ENCODE measurements at places on chromosomes 4 and X.

- no peak for DNase-seq
Measured at GRCh38 chr4:33187035-33187434, 2466.9 kb downstream of the PCDH7 start.

DNA sequence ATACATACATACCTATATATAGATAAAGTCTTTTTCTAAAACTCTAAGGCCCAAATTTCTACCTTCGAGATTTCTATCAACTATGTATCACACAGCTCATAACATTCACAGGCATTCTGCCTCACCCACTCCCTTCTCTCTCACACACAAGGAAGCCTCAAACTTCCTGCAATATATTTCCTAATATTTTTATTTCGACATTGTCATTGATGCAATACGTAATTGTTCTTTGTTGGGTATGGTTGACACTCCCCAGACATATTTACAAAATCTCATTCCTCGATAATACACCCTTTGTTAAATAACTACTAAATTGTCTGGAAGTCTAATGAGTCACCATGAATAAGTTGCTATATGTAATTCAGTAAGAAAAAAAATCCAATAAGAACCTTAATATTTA is 143.5 kb downstream of the HNRNPD start:
- no peak for DNase-seq

GRCh38 chr4:169271692-169272007 is 894 bp upstream of the SH3RF1 start:
- DNase-seq, result no peak

- no peak for DNase-seq
Measured at GRCh38 chr4:137610960-137611359, 78.7 kb upstream of the PCDH18 start.

- DNase-seq, result no peak
Measured at GRCh38 chr4:156248917-156249316, 295.3 kb upstream of the CTSO start.

DNA sequence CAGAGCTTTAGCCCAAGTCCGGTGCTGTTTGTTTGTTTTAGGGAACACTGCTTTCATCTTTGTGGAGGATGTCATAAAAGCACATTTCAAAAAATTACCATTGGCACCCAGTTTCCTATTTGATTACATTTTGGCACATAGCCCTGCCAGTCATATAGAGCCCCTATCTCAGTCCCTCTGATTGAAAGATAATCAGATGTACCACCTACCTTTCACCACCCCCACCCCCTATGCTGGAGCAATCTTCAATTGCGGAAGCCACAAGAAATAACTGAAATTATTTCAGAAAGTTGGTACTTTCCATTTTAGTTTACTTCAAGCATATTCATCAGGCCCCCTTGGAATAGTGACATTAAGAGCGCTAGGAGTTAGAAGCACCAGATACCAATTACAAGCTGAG is 136.7 kb upstream of the RPL34 start:
- DNase-seq, result no peak

DNA sequence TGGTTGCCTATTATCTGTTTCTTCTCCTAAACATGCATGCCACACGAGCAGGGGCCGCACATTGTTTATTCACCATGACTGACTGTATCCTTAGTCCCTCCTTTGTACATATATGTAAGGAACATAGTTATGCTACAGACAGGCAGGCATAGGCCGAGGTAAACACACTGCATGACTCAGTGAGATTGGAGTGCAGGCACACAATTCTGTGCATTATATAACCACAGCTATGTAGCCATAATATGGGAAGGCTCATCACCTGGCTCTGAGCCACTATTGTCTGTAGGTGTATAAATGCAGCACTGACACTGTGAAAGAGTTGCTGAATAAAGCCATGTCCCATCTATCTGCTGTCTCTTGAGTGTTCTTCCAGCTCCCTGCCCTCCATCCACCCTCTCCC is 431.6 kb downstream of the IDS start:
- no peak for DNase-seq

Data from stimulated activated CD4-positive, alpha-beta T cell treated with anti-CD3 and anti-CD28 coated beads, Interleukin-1b, Interleukin-23, amount 100 ng/mL, for 48 hours (primary cell).